ENCODE measurements at places on chromosomes 4 and X.

DNA sequence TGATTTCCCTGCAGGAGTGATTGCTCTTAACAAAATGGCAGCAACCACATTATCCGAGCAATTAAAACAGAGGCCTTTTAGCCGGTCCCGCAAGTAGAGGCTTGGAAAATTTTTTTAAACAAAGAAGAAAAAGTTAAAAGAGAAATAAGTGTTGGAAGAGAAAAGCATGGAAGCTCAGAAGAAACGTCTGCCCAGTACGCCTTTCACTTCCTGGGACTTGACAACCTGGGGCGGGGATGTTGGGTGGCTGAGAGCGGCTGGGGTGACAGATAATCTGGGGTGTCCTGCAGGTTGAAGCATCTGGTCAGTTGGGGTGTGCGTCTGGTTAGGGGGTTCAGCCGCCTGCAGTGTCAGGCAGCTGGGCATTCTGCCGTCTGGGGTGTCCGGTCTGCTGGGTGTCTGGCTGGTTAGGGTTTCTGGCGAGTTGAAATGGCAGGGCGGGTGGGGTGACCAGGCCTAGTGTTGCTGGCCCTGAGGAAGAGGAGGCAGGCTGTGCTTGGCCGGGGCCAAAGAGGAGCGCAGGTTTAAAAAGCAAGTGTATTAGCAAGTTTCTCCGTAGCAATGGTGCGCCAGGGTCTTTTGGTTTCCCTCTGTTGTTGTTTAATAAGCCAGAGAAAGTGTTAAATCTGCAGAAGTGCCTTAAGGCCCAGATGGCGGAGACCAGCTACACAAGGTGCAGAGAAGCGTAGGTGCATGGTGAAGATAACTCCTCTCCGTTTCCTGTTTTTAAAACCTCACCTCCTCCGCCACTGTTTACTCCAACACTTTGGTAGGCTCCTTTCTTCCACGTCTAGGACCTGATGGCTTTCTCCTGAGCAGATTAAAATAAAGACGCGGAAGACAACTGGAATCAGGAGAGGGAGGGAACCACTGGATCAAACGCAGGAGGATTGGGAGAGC, 5.6 kb downstream of the HAND2 start:
- no peak for DNase-seq

DNA sequence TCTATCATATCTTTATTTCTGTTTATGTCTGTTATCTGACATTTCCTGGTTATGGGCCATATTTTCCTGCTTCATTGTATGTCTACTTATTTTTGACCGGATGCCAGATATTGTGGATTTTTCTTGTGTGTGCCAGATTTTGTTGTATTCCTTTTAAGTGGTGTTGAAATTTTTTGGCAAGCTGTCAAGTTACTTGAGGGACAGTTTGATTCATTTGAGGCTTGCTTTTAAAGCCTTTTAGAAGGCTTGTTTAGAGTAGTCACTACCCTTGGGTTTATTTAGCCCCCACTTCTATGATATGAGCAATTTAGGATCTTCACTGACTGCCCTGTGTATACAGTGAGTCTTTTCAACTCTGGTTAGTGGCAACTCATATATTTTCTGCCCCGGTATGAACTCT, 29.2 kb upstream of the NPY2R start:
- DNase-seq: no peak

DNA sequence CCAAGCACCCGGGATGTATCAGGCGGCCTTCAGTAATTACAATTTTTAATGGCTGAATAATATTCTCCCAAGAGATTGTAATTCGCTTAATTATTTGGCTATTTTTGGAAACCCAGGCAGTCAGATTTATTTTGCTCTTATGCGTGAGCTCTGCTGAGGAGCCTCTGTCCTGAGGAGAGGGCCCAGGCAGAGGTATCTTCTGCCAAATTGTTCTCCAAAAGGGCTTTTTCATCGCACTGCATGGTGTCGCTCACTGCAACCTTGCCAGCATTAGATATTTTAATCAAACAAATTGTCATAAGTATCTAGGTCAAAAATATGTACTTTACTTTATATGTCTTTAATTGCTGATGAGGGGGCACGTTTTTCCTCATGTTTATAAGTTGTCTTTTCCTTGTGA, 5.8 kb downstream of the ATP2B3 start:
- DNase-seq: no peak

- no peak for DNase-seq
Measured at GRCh38 chr4:38114386-38115150, 154.4 kb downstream of the PTTG2 start.

GRCh38 chrX:150845091-150845490, 53.4 kb downstream of the CD99L2 start:
- no peak for DNase-seq

- no peak for DNase-seq
Measured at GRCh38 chr4:94298725-94299252, 43.8 kb downstream of the HPGDS start.

DNA sequence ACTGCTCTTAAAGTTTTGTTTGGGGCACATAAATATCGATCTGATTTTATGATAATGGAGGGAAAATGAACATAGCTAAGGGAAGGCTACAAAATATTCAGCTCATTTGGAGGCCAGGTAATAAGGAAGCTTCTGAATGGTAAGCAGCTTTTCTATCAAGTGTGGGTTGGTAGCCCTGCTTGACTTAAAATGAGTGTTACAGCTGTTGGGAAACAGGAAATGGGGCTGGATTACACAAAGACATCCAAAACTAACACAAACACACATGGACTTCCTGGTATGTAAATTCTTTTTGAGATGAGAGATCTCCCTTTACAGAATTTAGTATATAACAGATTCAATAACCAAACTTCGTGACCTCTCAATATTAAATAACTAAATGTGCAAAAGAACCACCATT, 58.0 kb downstream of the FGF16 start:
- DNase-seq: no peak

DNA sequence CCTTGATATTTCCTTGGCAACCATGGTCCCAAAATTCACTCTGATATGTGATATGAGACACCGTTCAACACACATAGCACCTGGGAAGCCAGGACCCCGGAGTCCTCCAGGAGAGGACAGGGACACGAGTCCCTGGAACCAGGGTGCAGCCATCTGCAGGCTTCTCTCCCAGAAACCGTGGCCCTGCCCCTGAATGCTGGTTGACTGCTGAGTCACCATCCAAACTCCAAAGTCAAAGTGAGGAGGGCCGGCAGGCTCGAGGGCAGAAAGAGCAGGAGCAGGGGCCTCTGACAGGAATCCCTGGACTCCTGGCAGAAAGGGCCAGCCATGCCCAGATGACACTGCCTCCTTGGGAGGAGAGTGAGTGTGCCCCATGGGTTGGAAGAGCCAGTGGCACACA, 6.9 kb upstream of the PNMA6A start:
- DNase-seq: no peak

GRCh38 chr4:164572877-164573279, 181.1 kb upstream of the SMIM31 start:
- no peak for DNase-seq

- no peak for DNase-seq
Measured at GRCh38 chr4:5539584-5539983, 168.8 kb downstream of the EVC2 start.

DNA sequence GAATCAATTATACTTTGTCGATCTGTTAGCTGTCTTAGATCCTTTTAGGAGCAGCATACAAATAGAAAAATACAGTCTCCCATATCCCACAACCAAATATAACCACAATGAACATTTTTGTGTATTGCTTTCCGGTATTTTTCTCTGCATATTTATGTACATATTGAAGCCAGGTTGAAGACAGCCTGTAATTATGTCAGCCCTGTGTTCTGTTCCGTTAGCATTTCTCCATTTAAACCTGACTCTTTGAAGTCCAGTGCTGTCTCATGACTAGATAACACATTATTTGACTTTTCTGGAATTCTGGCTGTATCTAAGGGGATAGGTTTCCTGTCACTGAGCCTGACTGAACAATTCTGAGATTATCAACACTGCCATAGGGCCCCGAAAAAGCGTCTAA, 4.0 kb upstream of the SLC34A2 start:
- no peak for DNase-seq

GRCh38 chr4:98996056-98996764, 689 bp downstream of the METAP1 start:
- no peak for DNase-seq

GRCh38 chr4:76531597-76531996, 96.6 kb downstream of the SHROOM3 start:
- no peak for DNase-seq

- no peak for DNase-seq
Measured at GRCh38 chr4:87192145-87192919, 28.1 kb downstream of the KLHL8 start.

DNA sequence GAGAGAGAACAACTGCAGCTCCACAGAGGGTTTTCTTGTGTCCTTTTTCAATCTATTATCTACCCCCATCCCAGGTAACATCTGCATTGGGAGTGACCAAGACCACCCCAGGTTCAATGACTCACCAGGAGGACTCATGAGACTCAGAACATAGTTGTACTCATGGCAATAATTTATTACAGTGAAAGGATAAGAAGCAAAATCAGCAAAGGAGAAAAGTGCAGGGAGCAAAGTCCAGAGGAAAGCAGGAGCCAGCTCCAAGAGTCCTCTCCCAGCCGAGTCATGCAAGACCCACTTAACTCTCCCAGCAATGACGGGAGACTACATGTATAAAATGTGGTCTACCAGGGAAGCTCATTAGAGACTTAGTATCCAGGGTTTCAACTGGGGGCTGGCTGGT, 129.5 kb upstream of the RBPJ start:
- no peak for DNase-seq

DNA sequence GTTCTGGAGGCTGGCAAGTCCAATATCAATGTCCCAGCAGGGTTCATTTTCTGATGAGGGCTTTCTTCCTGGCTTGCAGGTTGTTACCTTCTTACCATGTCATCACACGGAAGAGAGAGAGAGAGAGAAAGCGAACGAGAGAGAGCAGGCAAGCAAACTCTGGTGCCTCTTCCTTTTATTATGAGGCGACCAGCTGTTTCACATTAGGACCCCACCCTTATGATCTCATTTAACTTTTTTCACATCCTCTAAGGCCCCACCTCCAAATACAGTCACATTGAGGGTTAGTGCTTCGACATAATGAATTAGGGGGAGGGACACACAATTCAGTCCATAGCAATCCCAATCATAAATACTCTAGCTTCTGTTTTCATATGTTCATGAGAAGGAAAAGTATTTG, 10.6 kb upstream of the GPR174 start:
- DNase-seq: peak; percentile 63

DNA sequence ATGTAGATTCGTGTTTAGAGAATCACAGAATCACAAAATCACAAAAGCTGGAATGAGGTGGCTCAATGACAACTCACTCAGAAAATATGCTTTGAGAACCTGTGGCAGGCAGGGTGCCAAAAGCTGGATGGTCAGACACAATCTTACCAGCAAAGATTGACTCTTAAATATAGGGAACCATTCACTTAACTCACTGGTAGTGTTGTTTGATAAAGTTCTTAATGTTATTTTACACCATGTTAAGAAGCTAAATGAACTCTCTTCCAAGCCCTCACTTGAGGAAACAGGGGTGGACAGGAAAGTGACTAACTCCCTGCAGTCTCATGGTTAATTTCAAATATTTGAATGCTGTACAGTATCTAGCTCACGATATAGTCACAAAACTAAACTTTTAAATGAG, 5.7 kb upstream of the SCOC start:
- no peak for DNase-seq

DNA sequence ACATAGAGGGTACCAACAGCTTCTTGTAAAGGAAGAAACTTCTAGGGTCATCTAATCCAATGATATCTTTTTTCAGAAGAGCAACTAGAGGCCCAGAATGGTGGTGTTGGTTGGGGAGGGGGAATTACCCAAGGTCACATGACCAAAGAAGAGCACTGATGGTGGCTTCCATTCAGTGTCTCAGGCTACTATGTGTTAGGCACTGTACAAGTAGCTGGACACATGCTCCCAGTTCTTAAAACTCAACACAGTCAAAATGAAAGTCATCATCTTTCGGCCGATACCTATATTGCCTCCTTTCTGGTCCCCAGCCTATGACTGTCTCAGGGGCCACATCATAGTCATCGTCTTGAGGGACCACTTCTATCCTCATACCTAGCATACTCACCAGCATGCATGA, 88.1 kb downstream of the ARHGAP6 start:
- no peak for DNase-seq

GRCh38 chr4:169188204-169188603, 82.6 kb downstream of the SH3RF1 start:
- DNase-seq: no peak

DNA sequence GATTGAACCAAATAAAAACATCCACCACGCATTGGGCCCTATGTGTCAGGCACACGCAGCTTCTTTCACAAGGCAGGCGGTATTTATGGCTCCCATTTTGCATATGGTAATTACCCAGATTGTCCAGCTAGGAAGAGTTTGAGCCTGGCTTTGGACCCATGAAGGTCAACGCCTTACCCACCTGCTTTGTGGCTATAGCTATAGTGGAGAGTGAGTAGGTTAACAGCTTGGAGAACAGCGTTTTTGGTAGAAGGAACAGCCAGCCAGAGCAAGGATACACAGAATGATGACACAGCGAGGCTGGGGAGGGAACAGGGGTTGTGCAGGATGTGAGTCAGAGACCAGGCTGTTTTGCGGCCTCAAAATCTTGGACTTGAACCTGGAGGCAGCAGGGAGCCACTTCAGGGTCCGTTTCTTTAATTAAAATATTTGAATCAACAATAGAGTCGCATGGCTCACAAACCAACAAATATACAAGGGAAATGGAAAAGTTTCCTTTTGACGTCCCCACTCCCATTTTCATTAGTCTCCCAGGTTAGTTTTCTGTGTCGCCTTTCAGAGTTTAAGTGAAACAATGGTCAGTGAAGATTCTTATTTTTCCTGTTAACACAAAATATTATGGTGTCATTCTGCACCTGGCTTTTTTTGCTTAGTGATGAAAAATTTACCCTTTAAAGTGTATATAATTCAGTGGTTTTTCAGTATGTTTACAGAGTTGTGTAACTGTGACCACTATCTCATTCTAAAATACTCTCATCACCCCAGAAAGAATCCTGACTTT, 118.2 kb upstream of the STX18 start:
- no peak for DNase-seq

GRCh38 chr4:83276299-83277040, 8.1 kb downstream of the COQ2 start:
- DNase-seq: no peak

DNA sequence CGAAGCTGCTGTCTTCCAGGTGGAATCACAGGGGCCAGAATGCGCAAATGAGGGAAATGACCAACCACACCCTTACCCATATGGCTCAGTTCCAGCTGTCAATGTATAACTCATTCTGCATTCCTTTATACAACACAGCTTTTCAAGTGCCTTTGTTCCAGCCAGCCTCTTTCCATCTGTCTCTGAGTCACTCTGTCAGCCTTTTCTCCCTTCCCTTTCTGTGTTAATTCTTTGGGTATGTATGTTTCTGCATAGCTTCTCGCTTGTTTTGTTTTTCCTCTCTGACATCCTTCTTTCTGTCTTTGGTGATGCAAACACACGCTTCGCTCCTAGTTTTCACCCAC, 54.5 kb downstream of the RS1 start:
- DNase-seq: no peak

DNA sequence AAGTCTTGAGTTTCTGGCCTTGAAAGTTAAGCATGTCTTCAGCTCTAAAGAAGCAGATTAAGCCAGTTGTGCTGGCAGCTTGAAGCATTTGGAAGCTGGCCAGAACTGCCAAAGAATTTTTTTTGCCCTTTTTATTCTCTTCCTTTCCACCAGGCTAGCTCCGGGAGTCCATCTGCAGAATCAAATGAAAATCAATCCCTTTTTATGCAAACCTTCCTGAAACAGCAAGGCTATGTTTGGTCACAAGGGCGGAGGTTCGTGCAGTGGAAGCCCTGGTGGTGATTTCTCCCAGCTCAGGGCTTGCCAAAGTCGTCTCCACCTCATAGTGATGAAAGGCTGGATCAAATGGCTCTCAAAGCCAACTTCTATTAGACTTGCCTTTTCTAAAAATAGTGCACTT, 21.6 kb upstream of the C4orf54 start:
- no peak for DNase-seq

GRCh38 chr4:106585915-106586349, 217.4 kb upstream of the GIMD1 start:
- DNase-seq: no peak

All from CD4-positive, alpha-beta T cell treated with Interferon gamma for 1 hour (primary cell).